ENCODE measurements at places on chromosomes 13 and 19. TPM values are rescaled to one million over a fixed set of nuclear protein-coding genes. Genes with fewer than 3 reads are reported as not detected.

WDR87 gene
- not detected for polyA plus RNA-seq

CD79A gene
- polyA plus RNA-seq = not detected

LRFN3 gene
- polyA plus RNA-seq = 0.60 TPM

PRRG2 gene
- 0.17 TPM for polyA plus RNA-seq

TEX101 gene
- not detected for polyA plus RNA-seq

PEAK3 gene
- not detected for polyA plus RNA-seq

SOHLH2 gene
- 0.63 TPM for polyA plus RNA-seq

NUDT15 gene
- polyA plus RNA-seq = 20.6 TPM

ZNF85 gene
- 7.5 TPM for polyA plus RNA-seq

ERICH4 gene
- polyA plus RNA-seq = not detected

APLP1 gene
- polyA plus RNA-seq = 223 TPM

KIR3DL1 gene
- polyA plus RNA-seq = not detected

GJB6 gene
- polyA plus RNA-seq = 1.1 TPM

ZNF417 gene
- polyA plus RNA-seq = 1.8 TPM

ZNF558 gene
- polyA plus RNA-seq = 2.1 TPM

NDUFS7 gene
- 41.5 TPM for polyA plus RNA-seq

MICU2 gene
- polyA plus RNA-seq = 31.0 TPM

ATP13A1 gene
- polyA plus RNA-seq = 5.4 TPM

FBXO27 gene
- 2.7 TPM for polyA plus RNA-seq

DIS3 gene
- polyA plus RNA-seq = 31.8 TPM

GARIN5A gene
- polyA plus RNA-seq = 9.0 TPM

CEACAM5 gene
- not detected for polyA plus RNA-seq

TNPO2 gene
- polyA plus RNA-seq = 39.0 TPM

TGDS gene
- 7.1 TPM for polyA plus RNA-seq

ATP8A2 gene
- 25.3 TPM for polyA plus RNA-seq

KLHL1 gene
- polyA plus RNA-seq = 191 TPM

KIR2DL4 gene
- not detected for polyA plus RNA-seq

CD177 gene
- not detected for polyA plus RNA-seq

DIAPH3 gene
- 4.5 TPM for polyA plus RNA-seq

TNFSF9 gene
- polyA plus RNA-seq = 0.14 TPM

APOC4 gene
- polyA plus RNA-seq = not detected

NLRP13 gene
- not detected for polyA plus RNA-seq

KCNN1 gene
- polyA plus RNA-seq = 2.1 TPM

EID2B gene
- polyA plus RNA-seq = 6.9 TPM

PLIN4 gene
- polyA plus RNA-seq = not detected

LMTK3 gene
- polyA plus RNA-seq = 1.5 TPM
